T-helper 1 cell (primary cell): ENCODE measurements at places on chromosomes 6 and 20.

GRCh38 chr6:129390900-129391299, 319.1 kb downstream of the ARHGAP18 start:
- DNase-seq: no peak

- no peak for DNase-seq
These were observed 789 bp downstream of the PHACTR1 start for GRCh38 chr6:12717356-12717755.

- no peak for DNase-seq
These were observed 105.0 kb downstream of the PRKN start for GRCh38 chr6:162622572-162622971.

- DNase-seq: no peak
These were observed 9.6 kb downstream of the TTPAL start for GRCh38 chr20:44485078-44485829.

DNA sequence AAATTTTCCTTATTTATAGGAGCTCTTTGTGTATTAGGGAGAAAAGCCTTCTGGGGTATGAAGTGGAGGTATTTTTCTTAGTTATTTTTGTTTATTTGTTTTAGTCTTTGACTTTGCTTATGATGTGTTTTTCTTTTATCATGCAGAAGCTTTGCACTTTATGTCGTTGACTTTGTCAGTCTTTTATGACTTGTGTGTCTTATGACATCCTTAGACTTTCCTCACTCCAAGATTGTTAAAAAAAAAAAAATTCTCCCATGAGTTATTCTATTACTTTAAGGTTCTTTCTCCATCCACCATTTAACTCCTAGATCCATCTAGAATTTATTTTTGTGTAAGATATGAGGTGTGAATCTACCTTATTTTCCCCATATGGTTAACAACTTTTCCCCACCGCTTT, 36.6 kb downstream of the BICRAL start:
- no peak for DNase-seq
